ENCODE measurements at places on chromosomes 1 and 21.

DNA sequence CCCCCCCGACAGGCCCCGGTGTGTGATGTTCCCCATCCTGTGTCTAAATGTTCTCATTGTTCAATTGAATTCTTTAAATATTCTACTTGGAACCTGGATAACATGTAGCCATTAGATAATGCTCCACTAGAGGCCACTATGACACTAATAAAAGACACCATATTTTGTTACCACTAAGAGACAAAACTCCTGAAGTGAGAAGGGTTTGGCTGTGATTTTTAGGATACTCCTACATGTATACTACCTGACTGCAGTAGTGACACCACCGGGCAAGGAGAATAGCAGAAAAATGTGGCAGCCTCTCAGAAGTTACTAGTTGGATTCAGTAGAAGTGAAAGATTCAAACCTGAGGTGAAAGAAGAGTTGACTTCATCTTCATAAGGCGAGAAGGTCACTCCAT, 36.0 kb downstream of the F5 start:
- no peak for DNase-seq

GRCh38 chr1:183234660-183235476, 48.8 kb downstream of the LAMC2 start:
- DNase-seq = peak; percentile 16

- no peak for DNase-seq
These were observed 15.1 kb downstream of the STUM start for GRCh38 chr1:226563666-226564065.

GRCh38 chr1:37303884-37304574, 170.4 kb upstream of the ZC3H12A start:
- no peak for DNase-seq

GRCh38 chr1:43235451-43236121, 34.2 kb upstream of the TMEM125 start:
- DNase-seq = no peak

DNA sequence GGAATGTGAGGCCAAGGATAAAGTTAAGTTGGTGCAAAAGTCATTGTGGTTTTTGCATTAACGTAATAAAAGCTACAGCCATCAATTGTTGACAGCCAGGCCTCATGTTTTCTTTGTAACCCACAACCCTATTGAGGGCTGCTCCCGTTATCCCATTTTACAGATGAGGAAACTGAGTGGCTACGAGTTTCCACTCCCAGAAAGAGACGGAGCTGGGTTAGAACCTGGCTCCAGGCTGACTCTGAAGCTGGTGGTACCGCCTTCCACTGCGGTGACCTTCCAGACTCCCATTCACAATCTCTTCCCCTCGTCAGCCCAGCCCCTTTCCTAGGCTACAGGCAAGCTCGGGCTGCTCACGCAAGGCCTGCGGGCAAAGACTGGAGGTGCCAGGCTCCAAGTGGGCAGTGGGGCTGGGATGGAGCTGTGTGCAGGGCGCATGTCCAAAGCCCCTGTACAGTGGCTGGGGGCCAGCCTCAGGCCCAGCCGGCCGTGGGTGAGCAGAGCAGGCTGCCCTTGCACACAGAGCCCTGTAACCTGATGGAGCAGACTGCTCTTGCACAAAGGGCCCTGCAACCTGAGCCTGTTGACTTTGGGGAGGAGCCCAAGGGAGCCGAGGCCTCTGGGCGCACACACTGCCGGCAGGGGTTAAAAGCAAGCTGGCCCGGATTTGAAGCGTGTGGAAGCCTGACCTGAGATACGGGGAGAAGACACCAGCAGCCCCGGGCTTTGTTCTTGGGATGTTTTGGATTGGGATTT, 97.4 kb upstream of the TMPRSS2 start:
- no peak for DNase-seq

GRCh38 chr1:164716992-164717703, 158.2 kb downstream of the PBX1 start:
- no peak for DNase-seq

GRCh38 chr1:61104220-61104671, 21.9 kb downstream of the NFIA start:
- no peak for DNase-seq

- no peak for DNase-seq
These were observed 47.9 kb upstream of the PROX1 start for GRCh38 chr1:213939888-213940287.

- no peak for DNase-seq
These were observed 4.5 kb downstream of the ETV3L start for GRCh38 chr1:157095091-157095490.

DNA sequence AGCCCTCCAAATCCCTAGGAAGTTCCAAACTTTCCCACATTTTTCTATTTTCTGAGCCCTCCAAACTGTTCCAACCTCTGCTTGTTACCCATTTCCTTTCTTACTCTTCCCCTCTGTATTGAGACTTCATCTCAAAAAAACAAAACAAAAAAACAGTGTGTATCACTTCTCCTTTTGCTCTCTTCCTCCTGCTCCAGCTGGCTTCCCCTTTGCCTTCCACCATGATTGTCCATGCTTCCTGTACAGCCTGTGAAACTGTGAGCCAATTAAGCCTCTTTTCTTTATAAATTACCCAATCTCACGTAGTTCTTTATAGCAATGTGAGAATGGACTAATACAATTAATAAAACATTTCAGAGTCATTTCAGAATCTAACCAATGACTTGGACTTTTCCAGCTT, 69.6 kb upstream of the KRTAP19-8 start:
- DNase-seq = no peak

- DNase-seq = peak; percentile 40
These were observed 1.1 kb upstream of the ABCD3 start for GRCh38 chr1:94416901-94417727.

- no peak for DNase-seq
These were observed at the start of gene CFHR3 for GRCh38 chr1:196774603-196775002. Gene CFHR3 (plus strand): TSS chr1:196774840. CDS start chr1:196774887, 47 bp downstream.

DNA sequence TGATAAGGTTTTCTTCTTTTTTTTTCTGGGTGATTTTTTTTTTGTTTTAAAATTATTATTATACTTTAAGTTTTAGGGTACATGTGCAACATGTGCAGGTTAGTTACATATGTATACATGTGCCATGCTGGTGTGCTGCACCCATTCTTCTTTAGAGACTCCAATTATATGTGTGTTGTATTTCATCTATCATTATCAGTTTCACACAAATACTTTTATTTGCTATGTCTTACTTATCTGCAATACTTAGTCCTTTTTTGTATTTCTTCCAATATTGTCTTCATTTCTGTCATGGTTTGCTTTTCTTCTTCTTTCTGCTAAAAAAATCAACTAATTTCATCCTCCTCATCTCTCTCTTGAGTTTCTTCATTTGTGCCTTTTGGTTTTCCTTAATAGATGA, 3.9 kb upstream of the PDE4B start:
- no peak for DNase-seq

- DNase-seq = no peak
These were observed 12.8 kb upstream of the TMPRSS2 start for GRCh38 chr21:41520560-41521442.

DNA sequence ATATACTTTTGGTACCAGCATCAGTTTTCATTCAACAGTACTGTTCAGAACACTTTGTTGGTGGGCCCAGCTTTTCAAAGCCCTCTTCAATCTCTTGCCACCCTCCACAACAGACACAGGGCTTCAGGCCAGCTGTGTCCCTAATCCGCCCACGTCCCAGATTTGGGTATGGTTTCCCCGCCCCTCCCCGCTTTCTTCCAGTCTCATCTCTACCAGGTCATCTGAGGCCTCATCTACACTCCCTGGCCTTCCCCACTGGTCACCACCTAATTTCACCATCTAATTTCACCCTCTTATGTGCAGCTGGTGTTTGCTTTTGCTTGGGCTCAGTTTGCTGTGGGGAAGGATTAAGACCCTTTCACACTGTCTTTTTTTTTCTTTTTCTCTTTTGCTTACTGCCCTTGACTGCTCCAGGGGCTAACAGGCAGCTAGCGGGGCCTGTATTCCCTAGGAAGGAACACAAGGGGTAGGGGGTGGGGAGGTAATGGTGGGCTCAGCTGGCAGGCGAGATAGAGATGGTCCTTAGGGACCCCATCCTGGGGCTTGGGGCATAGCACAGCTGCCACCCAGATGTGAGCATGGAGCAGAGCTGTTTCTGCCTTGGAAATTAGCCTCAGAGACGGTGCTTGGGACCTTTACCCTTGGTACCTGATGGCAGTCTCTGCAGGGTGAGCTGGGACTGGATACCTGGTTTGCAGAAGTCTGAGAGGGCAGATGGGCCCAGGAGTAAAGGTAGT, 3.8 kb upstream of the EPB41 start:
- no peak for DNase-seq

DNA sequence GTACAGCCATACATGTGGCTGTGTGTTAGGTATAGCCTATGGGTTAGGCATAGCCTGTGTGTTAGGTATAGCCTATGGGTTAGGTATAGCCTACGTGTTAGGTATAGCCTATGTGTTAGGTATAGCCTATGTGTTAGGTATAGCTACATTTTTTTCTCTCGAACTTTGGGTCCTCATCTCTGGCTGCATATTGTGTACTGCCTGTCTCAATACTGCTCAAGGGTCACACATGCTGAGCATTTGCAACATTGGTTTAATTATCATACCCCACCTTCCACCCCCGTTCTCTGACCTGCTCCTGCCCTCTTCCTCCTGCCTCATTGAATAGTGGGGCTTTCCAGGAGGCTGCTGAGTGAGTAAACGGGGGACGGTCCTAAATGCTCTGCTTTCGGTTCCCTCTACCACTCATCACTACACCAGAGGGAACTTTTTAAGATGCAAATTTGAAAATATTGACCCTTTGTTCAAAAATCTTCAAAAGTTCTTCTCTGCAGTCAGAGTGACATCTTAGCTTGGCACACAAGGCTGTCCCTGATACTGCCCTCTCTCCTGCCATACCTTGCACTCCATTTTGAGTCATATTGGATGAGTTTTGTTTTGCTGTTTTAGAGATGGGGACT, 17.8 kb downstream of the OR2B11 start:
- no peak for DNase-seq

- DNase-seq = no peak
These were observed 3.8 kb downstream of the DDX59 start for GRCh38 chr1:200665861-200666260.
